ENCODE measurements at places on chromosomes 12 and 14. TPM values are rescaled to one million over a fixed set of nuclear protein-coding genes. Genes with fewer than 3 reads are reported as not detected.

Gene CD163L1
- 2.0 TPM for total RNA-seq

Gene WNT5B
- 4.3 TPM for total RNA-seq

Gene HOXC13
- 10.2 TPM for total RNA-seq

GRCh38 chr12:67698672-67699581 lies 50.4 kb downstream of the DYRK2 start:
- DNase-seq: peak; percentile 96

DNA sequence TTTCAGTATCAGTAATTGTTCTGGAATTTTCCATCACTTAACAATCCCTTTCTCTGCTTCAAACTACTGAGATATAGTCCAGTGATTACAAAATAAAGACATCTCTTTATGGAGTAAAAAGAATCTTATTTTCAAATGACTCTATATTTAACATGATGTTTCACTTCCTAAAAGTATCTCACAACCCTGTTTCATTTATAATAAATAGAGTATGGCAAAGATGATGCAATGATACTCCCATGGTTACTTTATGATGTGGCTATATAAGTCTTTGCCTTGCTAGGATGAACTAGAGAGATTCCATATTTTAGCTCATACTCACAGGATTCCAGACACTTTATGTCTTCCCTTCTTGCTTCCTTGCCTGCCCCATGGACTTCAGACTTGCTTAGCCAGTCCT lies 953.5 kb upstream of the MDGA2 start:
- DNase-seq: no peak

DNA sequence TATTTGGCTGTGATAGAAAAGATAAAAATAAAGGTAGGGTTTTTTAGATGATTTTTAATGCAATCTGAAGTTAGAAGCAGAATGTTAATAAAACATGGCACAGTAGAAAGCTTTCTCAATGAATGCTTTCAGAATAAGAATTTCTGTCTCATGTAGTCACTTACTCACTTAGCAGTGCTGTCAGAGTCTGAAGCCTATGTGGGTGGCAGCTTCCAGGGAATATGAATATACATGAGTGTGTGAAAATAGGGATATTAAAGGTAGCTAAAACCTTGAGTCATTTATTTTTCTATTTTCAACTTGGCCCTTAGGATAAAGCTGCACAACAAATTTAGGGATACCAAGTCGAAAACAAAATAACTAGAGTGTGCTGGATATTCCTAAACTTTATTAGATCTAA lies 427.9 kb downstream of the AEBP2 start:
- DNase-seq: no peak

- peak; percentile 8 for DNase-seq
Observed at GRCh38 chr12:70724444-70724843, 87.2 kb upstream of the PTPRB start.

Measured in mammary epithelial cell (primary cell).